Central memory CD8-positive, alpha-beta T cell (primary cell): ENCODE measurements at places on chromosomes 3 and 15.

- peaks cover 1% of the 10 kb centered on the region for H3K36me3 ChIP-seq
- H3K27ac ChIP-seq = no peak overlapping the region
- no peaks in the 10 kb centered on the region for H3K27me3 ChIP-seq
- no peaks in the 10 kb centered on the region for H3K4me1 ChIP-seq
- no peak overlapping the region for H3K4me3 ChIP-seq
- no peak for DNase-seq
Observed at GRCh38 chr3:155766206-155766605, 21.3 kb upstream of the PLCH1 start.

GRCh38 chr3:197339841-197340520 lies 41.6 kb upstream of the DLG1 start:
- H3K27me3 ChIP-seq = no peaks in the 10 kb centered on the region
- no peak overlapping the region for H3K27ac ChIP-seq
- no peaks in the 10 kb centered on the region for H3K4me1 ChIP-seq
- H3K36me3 ChIP-seq = peaks cover 1% of the 10 kb centered on the region
- DNase-seq = no peak

DNA sequence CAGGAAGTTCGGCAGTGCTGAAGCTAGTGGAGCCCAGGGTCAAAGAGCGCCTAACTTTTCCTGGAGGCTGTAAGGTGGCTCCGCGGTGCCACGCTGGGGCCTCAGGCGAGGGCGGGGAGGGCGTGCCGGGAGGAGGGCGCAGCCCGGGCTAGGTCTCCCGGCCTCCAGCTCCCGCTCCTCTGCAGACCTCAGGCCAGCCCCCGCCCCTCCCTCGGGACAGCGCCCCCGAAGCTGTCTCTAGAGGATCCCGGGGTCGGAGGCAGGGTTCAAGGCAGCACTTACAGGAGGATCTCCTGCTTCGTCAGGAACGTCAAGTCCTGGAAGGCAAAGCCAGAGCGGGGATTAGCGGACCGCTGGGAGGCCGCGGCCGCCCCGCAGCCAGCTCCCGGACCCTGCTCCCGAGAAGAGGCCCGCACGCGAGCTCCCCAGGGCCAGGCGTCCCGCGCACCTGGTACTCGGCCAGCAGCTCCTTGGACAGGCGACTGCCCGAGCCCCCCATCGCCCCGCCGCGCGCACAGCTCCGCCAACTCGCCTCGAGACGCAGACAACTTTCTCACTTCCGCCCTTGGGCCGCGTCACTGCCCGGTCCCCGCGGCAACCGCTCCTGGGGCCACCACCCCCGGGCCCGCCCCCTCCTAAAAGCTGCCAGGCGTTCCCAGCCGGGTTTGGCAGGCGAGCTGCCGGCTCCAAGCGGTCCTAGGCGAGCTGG lies at the start of gene CIB1:
Gene CIB1 (minus strand): TSS at position 555 of the 709 bp plus-strand sequence. CDS start 56 bp downstream, at position 499.
- H3K27ac ChIP-seq = peak within 1 kb of the TSS; percentile 99
- H3K36me3 ChIP-seq = peaks cover 51% of the 10 kb centered on the region
- peak within 1 kb of the TSS; percentile 77 for H3K4me3 ChIP-seq
- H3K4me1 ChIP-seq = peaks cover 52% of the 10 kb centered on the region
- peak; percentile 90 for DNase-seq

GRCh38 chr3:128345196-128345595 lies 121.5 kb downstream of the DNAJB8 start:
- no peak overlapping the region for H3K4me3 ChIP-seq
- H3K4me1 ChIP-seq = peaks cover 10% of the 10 kb centered on the region
- H3K27me3 ChIP-seq = no peaks in the 10 kb centered on the region
- H3K27ac ChIP-seq = no peak overlapping the region
- H3K36me3 ChIP-seq = peaks cover 5% of the 10 kb centered on the region

DNA sequence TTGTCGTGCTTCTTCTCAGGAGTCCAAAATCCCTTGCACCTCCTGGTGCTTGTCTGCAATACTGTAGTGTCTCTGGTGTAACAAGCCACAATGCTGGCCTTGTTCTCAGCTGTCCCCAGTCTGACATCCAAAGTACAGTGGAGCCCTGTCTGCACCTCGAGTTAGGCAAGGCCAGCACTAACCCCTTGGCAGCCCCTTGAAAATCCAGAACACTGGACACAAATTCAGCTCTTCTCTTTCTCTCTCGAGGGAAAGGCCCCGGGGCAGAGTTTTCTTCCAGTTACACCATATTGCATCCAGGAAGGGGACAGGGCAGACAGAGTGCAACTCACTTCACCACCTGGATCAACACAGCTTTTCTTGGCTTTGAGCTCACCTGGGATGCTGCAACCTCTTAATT lies 91.3 kb upstream of the ATP10A start:
- H3K4me1 ChIP-seq = no peaks in the 10 kb centered on the region
- H3K36me3 ChIP-seq = no peaks in the 10 kb centered on the region
- H3K27ac ChIP-seq = no peak overlapping the region
- DNase-seq = no peak

- H3K36me3 ChIP-seq = no peaks in the 10 kb centered on the region
- DNase-seq = no peak
- H3K27ac ChIP-seq = no peak overlapping the region
- peaks cover 10% of the 10 kb centered on the region for H3K4me1 ChIP-seq
- no peak overlapping the region for H3K4me3 ChIP-seq
- peaks cover 2% of the 10 kb centered on the region for H3K27me3 ChIP-seq
Observed at GRCh38 chr3:42228796-42229195, 37.2 kb downstream of the CCK start.
